ENCODE measurements at places on chromosomes 7 and 10. TPM values are rescaled to one million over a fixed set of nuclear protein-coding genes. Genes with fewer than 3 reads are reported as not detected.
A peak's percentile ranks its signal among the peaks of the same experiment; 100 is the strongest.

DNA sequence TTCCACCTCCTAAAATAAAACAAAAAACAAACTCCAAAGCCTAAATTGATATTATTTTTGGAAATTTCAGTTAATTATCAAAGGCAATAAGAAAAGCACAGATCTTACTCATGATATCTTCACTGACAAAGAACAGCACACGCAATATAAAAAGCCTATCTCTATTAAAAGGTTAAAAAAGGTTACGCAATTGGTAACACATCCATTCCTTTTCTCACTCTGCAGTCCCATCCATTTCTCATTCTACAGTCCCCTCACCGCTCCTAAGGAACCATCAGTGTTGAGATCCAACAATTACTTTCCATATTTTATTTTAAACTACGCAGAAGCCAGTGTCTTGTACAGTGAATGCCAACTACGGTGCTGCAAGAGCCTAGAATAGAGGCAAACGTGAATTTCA, 1.3 kb downstream of the SEC61G start:
- H3K27me3 ChIP-seq, result no peaks in the 10 kb centered on the region
- no peak for DNase-seq
- H3K4me3 ChIP-seq, result peak overlapping the region; percentile 97
- no peak overlapping the region for H3K27ac ChIP-seq

DNA sequence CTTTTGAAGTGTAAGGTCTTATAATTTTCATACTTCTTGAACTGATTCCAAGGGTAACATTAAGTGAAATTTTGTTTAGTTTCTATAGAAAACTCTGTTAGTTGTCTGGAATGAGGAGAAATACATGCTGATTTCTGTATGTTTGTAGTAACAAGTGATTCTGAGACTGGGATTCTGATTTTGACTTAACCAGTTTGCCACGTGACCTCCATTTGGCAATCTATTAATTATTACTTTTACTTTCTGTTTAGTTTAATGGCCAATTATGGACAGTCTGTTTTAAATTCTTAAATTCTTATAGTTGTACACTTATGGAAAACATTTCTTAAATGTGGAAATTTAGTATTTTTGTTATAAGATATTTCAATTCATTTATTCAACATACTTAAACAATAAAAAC, 163.1 kb downstream of the ADK start:
- DNase-seq, result no peak
- H3K4me3 ChIP-seq, result no peak overlapping the region
- no peaks in the 10 kb centered on the region for H3K36me3 ChIP-seq
- H3K4me1 ChIP-seq, result no peaks in the 10 kb centered on the region

DNA sequence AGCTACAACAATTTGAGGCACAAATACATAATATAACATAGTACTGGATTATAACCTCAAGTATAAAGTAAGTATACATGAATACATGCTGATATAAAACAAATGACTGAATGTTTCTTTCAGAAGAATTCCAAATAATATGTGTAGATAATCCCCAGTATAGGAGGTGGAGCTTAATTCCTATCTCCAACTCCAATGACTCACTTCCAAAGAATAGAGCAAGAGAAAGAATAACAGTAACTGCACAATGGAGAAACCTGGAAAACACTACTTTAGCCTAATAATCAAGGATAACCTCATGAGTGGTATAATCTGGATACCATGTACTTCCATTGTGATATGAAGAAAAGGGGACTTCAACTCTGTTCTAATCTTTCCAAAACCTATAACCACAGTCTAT, 13.7 kb upstream of the SEMA3C start:
- H3K36me3 ChIP-seq, result no peaks in the 10 kb centered on the region
- H3K27me3 ChIP-seq, result no peaks in the 10 kb centered on the region
- no peak for DNase-seq
- no peaks in the 10 kb centered on the region for H3K4me1 ChIP-seq
- H3K27ac ChIP-seq, result no peak overlapping the region
- no peak overlapping the region for H3K4me3 ChIP-seq

- no peaks in the 10 kb centered on the region for H3K4me1 ChIP-seq
- no peaks in the 10 kb centered on the region for H3K36me3 ChIP-seq
- no peak for DNase-seq
- no peak overlapping the region for H3K4me3 ChIP-seq
- no peaks in the 10 kb centered on the region for H3K27me3 ChIP-seq
Observed at GRCh38 chr10:62527019-62527827, 153.1 kb downstream of the ZNF365 start.

- H3K4me3 ChIP-seq, result no peak overlapping the region
- no peaks in the 10 kb centered on the region for H3K36me3 ChIP-seq
- H3K27ac ChIP-seq, result no peak overlapping the region
- DNase-seq, result no peak
- no peaks in the 10 kb centered on the region for H3K27me3 ChIP-seq
Observed at GRCh38 chr7:86089455-86089854, 554.3 kb upstream of the GRM3 start.

GRCh38 chr10:66999762-67000545, 74.1 kb downstream of the LRRTM3 start:
- H3K4me1 ChIP-seq, result no peaks in the 10 kb centered on the region
- DNase-seq, result no peak
- H3K4me3 ChIP-seq, result no peak overlapping the region
- H3K27me3 ChIP-seq, result no peaks in the 10 kb centered on the region
- H3K27ac ChIP-seq, result no peak overlapping the region

DNA sequence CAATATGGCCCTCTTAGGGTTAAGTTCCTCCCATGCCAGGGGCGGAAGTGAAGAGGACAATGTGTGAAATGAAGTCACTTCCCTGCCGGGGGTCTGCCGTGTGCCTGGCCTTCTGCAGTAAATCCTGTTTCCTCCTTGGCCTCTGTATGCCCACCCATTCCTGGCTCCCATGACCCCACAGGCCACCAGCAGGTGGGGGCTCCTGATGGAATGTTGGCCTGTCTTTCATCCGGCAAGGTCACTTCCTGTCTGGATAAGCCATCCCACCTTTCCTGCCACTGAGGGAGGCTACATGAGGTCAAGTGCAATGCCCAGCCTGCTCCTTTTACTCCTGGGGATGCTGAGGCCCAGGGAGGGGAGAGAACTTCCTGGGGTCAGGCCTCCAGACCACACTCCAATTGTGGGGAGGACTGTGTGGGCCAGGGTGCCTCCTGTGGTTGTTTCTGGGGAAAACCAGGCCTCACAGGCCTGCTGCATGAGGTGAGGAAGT, 22.3 kb downstream of the PALD1 start:
- no peak overlapping the region for H3K27ac ChIP-seq
- H3K27me3 ChIP-seq, result no peaks in the 10 kb centered on the region
- no peak overlapping the region for H3K4me3 ChIP-seq
- no peaks in the 10 kb centered on the region for H3K4me1 ChIP-seq
- H3K36me3 ChIP-seq, result no peaks in the 10 kb centered on the region

- H3K27ac ChIP-seq, result no peak overlapping the region
- no peak overlapping the region for H3K4me3 ChIP-seq
- DNase-seq, result no peak
- no peaks in the 10 kb centered on the region for H3K4me1 ChIP-seq
Observed at GRCh38 chr7:93779115-93779514, 111.4 kb downstream of the TFPI2 start.

- no peaks in the 10 kb centered on the region for H3K27me3 ChIP-seq
- DNase-seq, result no peak
- peaks cover 5% of the 10 kb centered on the region for H3K4me1 ChIP-seq
- no peak overlapping the region for H3K4me3 ChIP-seq
- H3K36me3 ChIP-seq, result no peaks in the 10 kb centered on the region
Observed at GRCh38 chr7:131081308-131081707, 246.4 kb upstream of the MKLN1 start.

DNA sequence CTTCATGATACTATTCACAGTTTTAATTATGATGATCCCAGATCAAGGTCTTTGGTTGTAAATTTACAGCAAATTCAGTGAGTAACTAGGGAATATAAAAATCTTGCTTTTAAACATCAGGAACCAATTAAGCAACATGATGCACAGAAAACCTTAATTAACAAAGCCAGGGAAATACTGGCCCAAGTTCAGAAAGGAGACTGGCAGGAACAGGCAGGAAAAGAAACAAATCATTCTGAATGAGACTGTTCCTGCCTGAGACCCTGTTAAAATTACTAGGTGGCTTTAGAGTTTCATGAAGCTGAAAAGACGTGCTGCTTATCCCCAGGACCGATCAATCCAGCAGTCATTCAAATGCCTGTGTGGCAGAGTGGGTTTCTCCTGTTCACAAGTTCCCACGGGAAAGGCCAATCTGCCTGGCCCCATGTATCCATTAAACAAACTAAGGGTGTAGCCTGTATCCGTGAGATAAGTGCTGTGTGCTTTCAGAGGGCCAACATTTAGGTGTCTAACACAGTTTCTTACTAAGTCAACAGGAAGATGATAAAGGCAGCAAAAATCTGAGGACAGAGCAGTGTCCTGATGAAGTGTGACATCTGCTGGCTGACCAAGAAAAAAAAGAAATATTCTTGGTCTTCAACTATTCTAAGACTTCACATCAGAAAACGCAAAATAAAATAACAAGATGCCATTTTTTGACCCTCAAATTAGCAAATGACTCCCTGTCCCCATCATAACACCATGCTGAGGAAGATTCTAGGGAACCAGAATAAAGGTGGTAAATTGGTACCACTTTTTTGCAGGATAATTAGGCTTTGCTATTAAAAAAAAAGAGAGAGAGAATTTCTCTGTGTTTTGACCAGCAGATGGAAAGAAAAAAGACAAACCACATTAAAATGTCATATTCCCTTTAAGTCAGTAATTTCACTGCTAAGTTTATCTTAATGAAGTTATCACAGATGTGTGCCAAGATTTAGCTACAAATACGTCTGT, 34.2 kb downstream of the PUS7 start:
- no peak overlapping the region for H3K4me3 ChIP-seq
- H3K4me1 ChIP-seq, result no peaks in the 10 kb centered on the region
- H3K36me3 ChIP-seq, result no peaks in the 10 kb centered on the region
- no peaks in the 10 kb centered on the region for H3K27me3 ChIP-seq
- H3K27ac ChIP-seq, result no peak overlapping the region
- no peak for DNase-seq

DNA sequence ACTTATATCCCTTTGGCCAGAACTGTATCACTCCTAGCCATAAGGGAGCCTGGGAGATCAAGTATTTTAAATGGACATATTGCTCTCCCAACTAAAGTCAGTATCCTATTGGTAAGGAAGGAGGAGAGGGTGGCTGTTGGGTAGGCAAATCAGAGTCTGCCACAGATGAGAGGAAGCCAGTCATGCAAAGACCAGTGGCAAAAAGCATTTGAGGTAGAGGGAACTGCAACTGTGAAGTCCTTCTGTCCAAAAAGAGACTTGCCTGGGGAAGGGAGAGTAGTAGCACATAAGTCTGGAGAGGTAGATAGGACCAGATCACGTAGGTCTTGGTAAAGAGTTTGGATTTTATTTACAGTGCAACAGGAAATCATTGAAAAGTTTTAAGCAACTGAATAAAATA, 8.8 kb upstream of the CCNJ start:
- no peaks in the 10 kb centered on the region for H3K36me3 ChIP-seq
- H3K4me1 ChIP-seq, result no peaks in the 10 kb centered on the region
- no peak overlapping the region for H3K4me3 ChIP-seq
- no peaks in the 10 kb centered on the region for H3K27me3 ChIP-seq

- peaks cover 76% of the 10 kb centered on the region for H3K4me1 ChIP-seq
- no peak overlapping the region for H3K4me3 ChIP-seq
- no peaks in the 10 kb centered on the region for H3K27me3 ChIP-seq
- no peaks in the 10 kb centered on the region for H3K36me3 ChIP-seq
Observed at GRCh38 chr10:79078367-79079053, 9.7 kb downstream of the ZMIZ1 start.

DNA sequence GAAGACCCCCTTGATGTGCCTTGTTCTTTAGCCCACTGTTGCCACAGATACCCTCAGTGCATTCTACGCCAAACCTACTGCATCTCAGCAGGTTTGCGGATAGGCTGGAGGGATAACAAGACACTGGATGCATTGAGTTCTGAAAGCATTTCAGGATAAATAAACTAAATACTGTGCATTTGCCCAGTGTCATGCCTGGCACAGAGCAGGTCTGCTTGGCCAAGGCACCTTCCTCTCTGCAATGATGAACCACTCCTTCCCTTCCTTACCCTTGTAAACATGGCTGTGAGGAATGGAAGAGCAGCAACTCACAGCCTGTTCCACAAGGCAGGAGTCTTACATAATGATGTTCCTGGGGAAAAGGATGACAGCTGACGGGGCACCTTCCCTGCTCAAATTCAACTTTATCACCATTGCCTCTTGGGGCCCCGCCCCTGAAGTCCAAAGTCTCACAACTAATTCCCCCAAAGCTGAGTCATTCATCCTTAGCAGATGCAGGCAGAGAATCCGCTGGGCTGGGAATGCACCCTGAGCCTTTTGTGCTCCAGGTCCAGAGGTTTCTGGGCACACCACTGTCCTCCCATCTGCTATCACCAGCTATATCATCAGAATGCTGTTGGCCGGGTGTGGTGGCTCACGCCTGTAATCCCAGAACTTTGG, 11.6 kb downstream of the DDX56 start:
- H3K27me3 ChIP-seq, result no peaks in the 10 kb centered on the region
- peaks cover 10% of the 10 kb centered on the region for H3K36me3 ChIP-seq
- H3K27ac ChIP-seq, result no peak overlapping the region
- H3K4me1 ChIP-seq, result no peaks in the 10 kb centered on the region
- H3K4me3 ChIP-seq, result no peak overlapping the region
- DNase-seq, result no peak

GRCh38 chr10:75606203-75606779, 174.9 kb downstream of the LRMDA start:
- H3K27ac ChIP-seq, result peak overlapping the region; percentile 62
- DNase-seq, result no peak

GRCh38 chr10:48330269-48330668, 23.8 kb downstream of the MAPK8 start:
- H3K4me3 ChIP-seq, result no peak overlapping the region
- peaks cover 4% of the 10 kb centered on the region for H3K4me1 ChIP-seq
- no peaks in the 10 kb centered on the region for H3K27me3 ChIP-seq
- DNase-seq, result no peak
- no peaks in the 10 kb centered on the region for H3K36me3 ChIP-seq
- H3K27ac ChIP-seq, result no peak overlapping the region

GRCh38 chr7:17601921-17602320, 303.5 kb downstream of the AHR start:
- DNase-seq, result no peak
- H3K4me1 ChIP-seq, result no peaks in the 10 kb centered on the region
- H3K27me3 ChIP-seq, result no peaks in the 10 kb centered on the region
- H3K36me3 ChIP-seq, result no peaks in the 10 kb centered on the region

DNA sequence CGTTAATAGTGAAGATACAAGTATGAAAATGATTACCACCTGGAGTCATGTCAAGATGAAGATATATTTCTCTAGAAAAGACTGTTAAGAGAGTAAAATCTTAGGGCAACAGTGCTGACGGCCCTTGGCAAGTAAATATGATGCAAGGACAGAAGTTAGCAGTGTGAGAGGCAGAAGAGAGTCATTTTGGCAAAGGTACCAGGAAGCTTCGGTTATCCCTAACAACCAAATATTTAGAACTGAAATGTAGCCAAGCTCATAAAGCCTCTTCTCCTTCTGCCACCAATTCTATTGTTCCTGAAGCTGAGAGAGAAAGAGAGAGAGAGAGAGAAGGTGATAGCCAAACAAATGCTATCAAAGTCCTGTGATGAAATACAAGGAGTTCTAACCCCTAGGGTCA, 109.6 kb downstream of the MACC1 start:
- H3K4me1 ChIP-seq, result no peaks in the 10 kb centered on the region
- H3K36me3 ChIP-seq, result no peaks in the 10 kb centered on the region
- no peak overlapping the region for H3K27ac ChIP-seq
- no peaks in the 10 kb centered on the region for H3K27me3 ChIP-seq
- H3K4me3 ChIP-seq, result no peak overlapping the region

- no peaks in the 10 kb centered on the region for H3K27me3 ChIP-seq
- H3K27ac ChIP-seq, result no peak overlapping the region
Observed at GRCh38 chr7:28784171-28784902, 173.8 kb downstream of the TRIL start.

MRLN gene
- 1.3 TPM for total RNA-seq

NRP1 gene
- 36.8 TPM for total RNA-seq

CLDN4 gene
- total RNA-seq, result 59.6 TPM

OR2F1 gene
- not detected for total RNA-seq

MKI67 gene
- total RNA-seq, result 3.1 TPM

DCLRE1C gene
- total RNA-seq, result 3.4 TPM

IRF5 gene
- 12.4 TPM for total RNA-seq
